ENCODE measurements at places on chromosomes 11 and 22. TPM values are rescaled to one million over a fixed set of nuclear protein-coding genes. Genes with fewer than 3 reads are reported as not detected.

Gene KCNC1
- total RNA-seq = not detected

Gene CYTH4
- 6.2 TPM for total RNA-seq

Gene MUC5AC
- not detected for total RNA-seq

Gene OR52I2
- total RNA-seq = not detected

Gene MICAL3
- total RNA-seq = 90.4 TPM

Gene OR51V1
- total RNA-seq = not detected

Gene STK33
- total RNA-seq = 22.4 TPM

Gene SOX6
- 16.9 TPM for total RNA-seq

Gene WNT11
- total RNA-seq = 15.2 TPM

Gene LRRC51
- 5.4 TPM for total RNA-seq

Gene SYT13
- total RNA-seq = 6.9 TPM

Gene DDTL
- 1.6 TPM for total RNA-seq

Gene OR6A2
- not detected for total RNA-seq

Gene CREBZF
- 12.9 TPM for total RNA-seq

Gene ASCL3
- total RNA-seq = not detected

Gene OR8U1
- not detected for total RNA-seq

Gene C22orf42
- not detected for total RNA-seq

Data from left ventricle myocardium superior (tissue), 1 donor.